Activated CD8-positive, alpha-beta memory T cell treated with anti-CD3 and anti-CD28 coated beads for 1 hour (primary cell): ENCODE measurements at places on chromosomes 11 and 22.
A peak's percentile ranks its signal among the peaks of the same experiment; 100 is the strongest.

DNA sequence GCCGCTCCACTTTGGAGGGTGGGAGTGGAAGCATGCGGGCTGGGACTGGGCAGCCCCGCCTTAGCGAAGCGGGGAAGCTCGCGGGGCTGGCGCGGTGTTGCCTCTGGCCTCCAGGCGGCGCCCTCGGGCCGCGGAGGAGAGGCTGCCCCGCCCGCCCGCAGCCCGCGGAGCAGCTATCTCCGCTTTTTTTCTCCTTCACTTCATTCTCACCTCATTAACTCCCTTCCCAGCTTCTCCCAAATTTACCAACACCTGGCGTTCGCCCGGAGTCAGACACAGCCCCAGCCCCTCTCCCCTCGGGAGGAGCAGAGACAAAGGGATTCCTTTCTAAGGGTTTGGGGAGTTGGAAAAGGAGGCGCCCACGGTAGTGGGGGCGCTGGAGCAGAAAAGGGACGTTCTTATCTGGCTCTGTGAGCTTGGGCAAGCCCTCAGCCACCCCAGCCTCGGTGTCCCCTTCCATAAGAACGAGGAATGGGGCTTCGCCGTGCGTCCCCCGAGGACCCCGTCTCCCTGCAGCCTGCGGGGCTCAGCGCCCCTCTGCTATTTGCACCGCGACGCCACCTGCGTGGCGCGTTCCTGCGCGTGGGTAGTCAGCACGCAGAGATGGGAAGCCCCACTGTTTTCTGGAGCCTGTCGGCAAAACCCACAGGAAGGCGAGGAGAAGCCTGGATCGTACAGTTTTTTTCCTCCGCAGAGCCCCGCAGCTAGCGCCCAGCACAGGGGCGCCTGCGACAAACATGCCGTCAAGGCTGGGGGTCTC is 1.5 kb upstream of the WNT11 start:
- DNase-seq: peak; percentile 36

DNA sequence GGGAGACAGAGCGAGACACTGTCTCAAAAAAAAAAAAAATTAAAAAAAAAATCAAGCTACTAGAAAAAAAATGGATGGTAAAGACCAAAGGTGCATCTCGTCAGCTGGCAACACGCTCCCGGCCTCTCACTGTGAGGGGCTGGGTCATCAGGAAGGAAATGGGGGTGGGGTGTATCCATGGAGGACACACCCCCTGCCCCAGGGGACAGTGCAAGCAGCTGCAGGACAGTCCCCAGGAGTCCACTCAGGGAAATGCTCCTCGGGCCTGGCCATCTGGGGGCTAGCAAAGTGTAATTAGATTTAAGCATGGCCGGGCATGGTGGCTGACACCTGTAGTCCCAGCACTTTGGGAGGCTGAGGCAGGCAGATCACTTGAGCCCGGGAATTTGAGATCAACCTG is 23.1 kb downstream of the TTLL1 start:
- DNase-seq: no peak

GRCh38 chr22:27626675-27627443 is 174.7 kb downstream of the MN1 start:
- no peak for DNase-seq

- DNase-seq: no peak
These were observed 39.0 kb downstream of the FAM83F start for GRCh38 chr22:40033586-40034380.

DNA sequence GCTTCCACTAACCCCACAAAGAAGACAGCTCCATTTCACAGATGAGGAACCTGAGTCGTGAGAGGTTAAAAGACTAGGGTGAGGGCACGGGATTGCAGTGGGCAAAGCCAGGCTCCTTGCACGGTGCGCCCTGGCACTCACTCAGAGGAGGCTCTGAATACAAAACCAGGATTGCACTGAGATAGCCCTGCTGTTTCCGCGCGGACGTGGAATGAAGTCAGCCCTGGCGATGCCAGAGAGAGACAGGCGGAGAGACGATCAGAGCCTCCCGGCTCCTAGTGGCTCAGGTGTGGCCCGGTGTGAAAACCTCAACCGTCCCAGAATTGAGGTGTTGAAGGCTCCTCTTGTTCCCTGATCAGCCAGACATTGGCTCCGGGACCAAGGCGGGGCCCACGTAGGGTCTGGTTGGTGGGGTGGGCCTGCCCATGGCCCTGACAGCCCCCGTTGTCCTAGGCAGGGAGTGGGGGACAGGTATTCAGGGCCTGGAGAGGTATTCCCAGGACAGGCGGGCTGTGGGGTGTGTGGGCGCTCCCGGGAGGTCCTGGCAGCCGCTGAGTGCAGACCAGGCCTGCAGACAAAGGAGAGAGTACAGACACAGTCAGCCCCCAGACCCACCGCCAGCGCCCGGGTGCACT is 43.1 kb upstream of the LINC01488 start:
- no peak for DNase-seq

GRCh38 chr11:68128682-68129327 is 7.6 kb upstream of the CHKA start:
- DNase-seq: no peak

DNA sequence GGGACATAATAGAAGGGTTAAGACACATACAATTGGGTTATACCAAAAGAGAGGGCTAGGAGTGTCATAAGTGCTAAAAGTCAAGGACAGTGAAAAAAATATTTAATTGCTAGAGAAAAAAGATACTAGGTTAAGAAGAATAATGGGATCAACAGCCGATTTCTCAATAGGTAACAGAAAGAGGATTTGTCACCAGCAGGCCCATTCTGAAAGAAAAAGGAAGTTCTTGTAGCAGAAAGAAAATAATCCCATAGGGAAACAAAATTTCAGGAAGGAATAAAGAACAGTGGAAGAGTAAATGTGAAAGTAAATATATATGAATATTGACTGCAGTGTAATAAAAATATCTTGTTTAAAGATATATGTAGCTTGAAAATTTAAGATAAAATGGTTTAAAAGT is 43.3 kb upstream of the ADORA2A start:
- no peak for DNase-seq

DNA sequence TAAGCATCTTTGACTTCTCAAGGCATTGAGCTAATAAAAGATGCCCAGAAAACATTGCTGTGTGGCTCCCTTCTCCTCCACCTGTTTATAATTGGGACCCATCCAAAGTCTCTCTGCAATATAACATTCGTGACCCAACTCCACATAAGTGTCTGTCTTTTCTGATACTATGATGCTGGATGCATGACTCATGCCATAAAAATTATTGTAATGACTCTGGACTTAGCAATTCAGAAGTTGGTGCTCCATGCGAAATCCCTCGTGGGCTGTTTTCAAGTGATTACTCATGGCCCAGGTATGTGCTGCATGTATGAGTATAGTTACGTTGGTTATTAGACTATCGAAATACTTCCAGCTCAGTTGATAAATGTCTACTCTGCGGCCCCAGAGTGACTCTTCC is 11.7 kb downstream of the FJX1 start:
- no peak for DNase-seq
